ENCODE measurements at places on chromosomes 7 and 10.

DNA sequence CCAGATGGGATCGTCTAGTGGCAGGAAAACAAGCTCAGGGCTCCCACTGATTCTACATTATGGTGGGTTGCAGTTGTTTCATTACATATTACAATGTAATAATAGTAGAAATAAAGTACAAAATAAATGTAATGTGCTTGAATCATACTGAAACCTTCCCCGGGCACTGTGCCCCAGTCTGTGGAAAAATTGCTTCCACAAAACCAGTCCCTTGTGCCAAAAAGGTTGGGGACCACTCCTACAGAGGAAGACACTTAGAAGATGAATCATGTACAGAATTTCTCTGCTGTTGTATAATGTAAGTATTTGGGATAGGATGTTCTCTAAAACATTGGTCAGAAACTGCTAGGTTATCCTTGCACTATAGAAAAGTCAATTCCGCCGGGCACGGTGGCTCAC lies 11.3 kb upstream of the PHYH start:
- no peak for DNase-seq

DNA sequence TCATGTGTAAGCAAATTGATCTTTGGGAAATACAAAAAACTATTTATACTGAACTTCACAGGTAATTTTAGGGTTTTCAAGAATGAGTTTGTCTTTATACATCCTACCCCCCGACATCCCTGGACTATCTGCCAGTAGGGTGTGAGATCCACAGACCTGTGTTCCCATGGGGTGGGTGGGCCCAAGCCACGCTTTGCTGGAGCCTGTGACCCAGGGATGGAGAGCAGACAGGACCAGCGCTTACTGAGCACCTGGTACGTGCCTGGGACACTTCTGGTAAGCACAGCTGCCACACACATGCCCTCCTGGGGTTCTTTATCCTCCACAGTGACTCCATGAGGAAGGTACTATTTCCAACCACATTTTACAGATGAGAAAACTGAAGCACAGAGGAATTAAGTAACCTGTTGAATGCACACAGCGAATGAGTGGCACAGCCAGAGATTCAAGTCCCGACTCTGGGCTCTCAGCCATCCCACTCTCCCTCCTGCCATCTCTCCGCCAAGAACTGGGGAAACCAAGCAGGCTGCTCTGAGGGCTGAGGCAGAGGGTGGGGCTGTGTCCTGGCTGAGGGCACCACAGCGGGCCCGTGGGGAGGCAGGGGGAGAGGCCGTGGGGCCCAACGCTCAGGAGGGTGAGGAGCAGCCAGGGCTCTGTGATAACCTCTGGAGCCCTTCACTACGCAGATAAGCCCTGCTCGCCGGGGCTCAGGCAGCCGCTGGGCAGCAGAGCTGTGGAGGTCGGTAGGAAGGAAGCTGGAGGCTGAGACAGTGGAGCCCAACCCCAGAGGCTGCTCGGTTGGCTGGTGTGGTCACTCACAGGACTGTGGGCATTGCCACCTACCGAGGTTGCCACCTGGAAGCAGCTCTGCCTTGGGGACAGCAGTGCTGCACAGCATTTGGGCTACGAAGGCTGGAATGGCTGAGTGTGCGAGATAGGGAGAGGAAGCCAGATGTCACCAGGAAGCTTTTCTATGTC lies 124.2 kb downstream of the ARHGAP22 start:
- DNase-seq, result no peak

- DNase-seq, result no peak
Observed at GRCh38 chr10:132456881-132457280, 59.9 kb downstream of the PWWP2B start.

- no peak for DNase-seq
Observed at GRCh38 chr7:155565596-155565995, 19.2 kb upstream of the CNPY1 start.

GRCh38 chr7:129168231-129169021 lies 20.0 kb upstream of the SMO start:
- no peak for DNase-seq

GRCh38 chr7:51077987-51078370 lies 238.6 kb downstream of the COBL start:
- DNase-seq, result no peak

DNA sequence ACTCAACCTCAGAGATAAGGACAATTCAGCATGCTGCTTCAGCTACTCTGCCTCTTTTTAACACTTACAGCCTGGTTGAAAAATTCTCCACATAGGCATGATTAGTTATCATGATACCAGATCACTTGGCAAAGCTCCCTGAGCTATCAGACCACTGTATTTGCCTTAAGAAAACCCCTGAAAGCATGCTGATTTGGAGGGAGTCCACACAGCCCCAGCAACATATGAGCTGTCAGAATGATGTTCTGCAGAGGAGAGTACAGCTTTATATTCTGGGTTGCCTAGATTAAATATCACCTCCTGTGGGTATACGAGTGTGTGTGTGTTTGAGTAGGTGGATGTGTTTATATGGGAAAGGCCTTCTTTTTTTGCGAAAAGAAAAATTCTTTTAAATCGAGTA lies 170.2 kb upstream of the CHRM2 start:
- DNase-seq, result no peak

GRCh38 chr10:4527281-4527970 lies 298.6 kb upstream of the AKR1E2 start:
- peak; percentile 44 for DNase-seq

Measured in AG08396 (cell line).